ENCODE measurements at places on chromosomes 5 and 9.
A peak's percentile ranks its signal among the peaks of the same experiment; 100 is the strongest.

DNA sequence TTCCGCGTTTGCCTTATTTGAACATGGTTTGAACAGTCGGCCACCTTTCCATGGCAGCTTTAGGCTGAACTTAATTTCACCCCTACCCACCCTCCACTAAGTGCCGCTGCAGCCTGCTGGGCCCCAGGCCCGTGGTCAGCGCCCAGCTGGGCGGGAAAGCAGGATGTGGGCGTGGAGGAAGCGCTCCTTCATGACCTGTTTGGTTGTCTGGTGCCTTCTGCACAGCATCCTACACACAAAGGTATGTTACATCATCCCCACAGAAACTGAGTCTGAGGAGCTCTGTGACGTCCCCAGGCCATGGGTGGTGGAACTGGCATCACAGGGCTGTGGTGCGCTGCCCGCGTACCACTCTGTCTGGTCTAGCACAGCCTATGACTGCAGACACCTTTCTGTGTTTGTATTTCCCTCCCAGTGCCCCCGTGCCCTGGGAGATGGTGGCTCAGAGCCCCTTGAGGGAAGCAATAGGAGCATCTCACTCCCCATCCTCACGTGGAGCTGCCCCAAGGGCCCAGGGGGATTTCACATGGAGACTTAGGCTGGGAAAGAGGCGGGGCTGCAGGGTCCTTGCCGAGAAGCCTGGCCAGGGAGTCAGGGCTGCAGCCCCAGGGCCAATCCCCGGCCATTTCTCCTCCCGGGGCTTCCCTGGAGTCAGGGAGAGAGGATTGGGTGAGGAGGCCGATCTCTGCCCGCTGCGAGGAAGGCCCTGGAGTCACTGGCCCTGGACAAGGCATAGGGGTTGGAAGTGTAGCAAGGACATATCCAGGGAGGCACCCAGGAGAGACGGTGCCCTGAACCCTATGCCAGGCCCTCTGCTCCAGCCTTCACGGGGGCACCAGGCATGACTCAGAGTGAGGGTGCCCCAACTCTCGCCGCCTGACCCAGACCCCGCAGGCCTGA lies 37.5 kb upstream of the SUSD3 start:
- no peak for DNase-seq

- DNase-seq = peak; percentile 75
Observed at GRCh38 chr5:119356612-119357188, 881 bp downstream of the TNFAIP8 start.

GRCh38 chr5:602466-603035 lies 9.6 kb upstream of the CEP72 start:
- no peak for DNase-seq

DNA sequence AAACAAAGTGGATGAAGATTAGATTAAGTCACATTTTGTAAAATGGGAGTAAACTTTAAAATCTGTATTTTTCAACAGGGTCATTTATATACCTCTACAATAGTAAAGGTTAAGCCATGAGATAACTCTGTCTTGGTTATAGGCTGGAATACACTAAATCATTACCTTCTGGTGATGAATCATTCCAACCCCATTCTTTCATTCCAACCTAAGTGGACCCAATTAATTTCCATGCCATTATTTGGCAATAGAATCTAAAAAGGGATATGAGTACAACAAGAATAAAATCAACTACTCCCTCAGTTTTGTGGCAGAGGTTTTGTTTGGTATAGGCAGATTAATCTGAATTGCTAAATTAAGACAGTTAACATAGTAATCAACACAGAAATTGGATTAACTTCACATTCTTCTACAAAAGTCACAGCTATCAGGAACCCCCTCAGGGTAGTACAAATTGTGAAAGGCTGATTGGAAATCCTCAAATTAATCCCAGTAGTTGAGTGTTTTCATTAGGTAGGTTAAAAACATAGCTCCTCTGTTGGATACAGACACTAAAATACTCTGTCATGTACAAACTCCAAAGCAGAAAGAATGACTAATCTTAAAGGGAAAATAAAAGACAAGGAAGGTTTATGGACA lies 54.2 kb downstream of the ELAVL2 start:
- DNase-seq = no peak

DNA sequence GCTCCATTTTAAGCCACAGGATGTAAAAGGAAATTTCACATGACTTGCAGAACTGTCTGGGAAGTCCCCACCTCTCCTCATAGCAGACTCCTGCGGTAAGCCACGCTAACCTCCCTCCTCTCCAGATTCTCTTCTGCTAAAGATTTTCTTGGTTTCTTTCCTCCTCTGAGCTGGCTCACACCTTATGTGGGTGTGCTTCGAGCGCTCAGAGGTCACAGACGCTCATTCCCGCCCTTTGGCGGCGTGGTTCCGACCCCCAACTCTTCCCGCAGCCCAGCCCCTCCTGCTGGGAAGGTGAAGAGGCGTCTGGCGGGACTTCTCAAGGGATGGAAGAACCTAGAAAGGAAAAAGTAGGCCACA lies 32.9 kb upstream of the CDK20 start:
- no peak for DNase-seq

DNA sequence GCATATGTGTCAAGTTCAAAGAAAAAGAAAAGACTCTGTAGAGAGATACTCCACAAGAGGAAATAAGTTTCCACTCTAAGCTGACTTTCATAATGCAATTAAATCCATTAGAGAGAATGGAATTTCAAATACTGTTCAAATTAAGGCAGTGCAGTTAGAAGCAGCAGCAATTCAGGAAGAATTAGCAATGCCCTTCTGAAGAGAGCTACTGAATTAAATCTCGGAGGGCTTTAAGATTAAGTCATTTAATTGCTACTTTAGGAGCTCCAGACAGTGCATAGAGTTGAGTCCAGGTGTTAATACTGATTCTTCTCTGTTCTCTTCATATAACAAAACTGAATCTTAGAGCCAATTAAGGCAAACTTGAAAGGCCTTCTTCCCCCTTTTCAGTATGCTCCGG lies 8.5 kb downstream of the CDH12 start:
- DNase-seq = peak; percentile 51

- no peak for DNase-seq
Observed at GRCh38 chr5:172874647-172875504, 40.8 kb downstream of the ERGIC1 start.

DNA sequence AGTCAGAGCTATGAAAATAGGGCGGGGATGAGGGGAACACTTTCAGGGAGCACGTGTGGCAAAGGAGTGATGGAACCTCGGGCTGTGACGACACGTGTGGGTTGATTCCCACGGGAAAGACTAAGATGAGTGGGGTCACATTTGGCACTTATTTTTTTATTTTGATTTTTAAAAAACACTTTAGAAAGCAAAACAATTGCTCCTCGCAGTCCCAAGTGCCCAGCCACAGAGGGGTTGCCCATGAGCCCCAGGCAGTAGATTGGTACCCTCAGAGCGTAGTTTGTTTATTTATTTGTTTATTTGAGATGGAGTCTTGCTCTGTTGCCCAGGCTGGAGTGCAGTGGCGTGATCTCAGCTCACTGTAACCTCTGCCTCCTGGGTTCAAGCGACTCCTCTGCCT lies 69.7 kb downstream of the WNK2 start:
- no peak for DNase-seq

DNA sequence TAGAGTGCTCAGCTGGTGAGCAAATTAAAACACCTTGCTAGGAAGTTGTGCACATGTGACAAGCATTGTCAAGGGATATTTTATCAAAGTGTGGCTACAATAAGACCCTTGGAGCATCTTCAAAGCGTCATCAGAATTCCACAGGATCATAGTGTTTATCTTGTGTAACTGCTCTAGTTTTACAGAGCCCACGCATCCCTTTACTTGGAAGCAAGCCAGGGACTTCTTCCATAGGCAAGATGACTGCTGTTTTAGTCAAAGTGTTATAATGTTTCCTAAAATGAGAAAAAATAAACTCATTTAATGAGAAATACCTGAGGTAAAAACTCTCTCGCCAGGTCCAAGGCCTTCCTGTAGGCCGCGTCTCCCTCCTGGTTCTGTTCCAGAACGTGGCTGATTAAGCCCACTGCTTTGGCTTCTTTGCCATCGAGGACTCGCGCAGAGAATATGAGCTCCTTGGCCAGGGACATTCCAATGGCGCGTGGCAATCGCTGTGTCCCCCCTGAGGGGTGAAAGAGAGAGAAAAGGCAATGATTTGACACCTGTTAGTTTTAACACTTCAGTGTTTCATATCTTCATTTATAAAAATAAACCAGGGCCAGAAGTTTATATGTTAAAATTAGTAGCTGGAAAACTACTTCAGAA lies 141.1 kb downstream of the AUH start:
- DNase-seq = no peak

DNA sequence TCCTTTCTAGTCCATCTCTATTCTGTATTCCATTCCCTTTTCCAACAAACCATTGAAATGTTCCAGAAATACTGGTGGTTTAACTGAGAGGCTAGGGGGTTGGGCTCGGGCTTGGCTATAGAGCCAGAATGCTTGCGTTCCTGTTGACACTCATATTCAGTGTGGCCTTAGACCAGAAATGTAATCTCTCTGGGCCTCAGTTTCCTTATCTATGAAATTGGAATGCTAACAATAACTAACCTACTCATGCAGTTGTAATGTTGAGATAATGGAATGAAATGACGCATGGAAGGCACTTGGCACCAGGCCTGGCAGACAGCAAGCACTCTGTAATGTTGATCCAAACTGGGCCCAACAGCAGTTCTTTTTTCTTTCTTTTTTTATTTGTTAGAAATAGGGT lies 26.8 kb downstream of the JADE2 start:
- no peak for DNase-seq

- DNase-seq = no peak
Observed at GRCh38 chr9:84828046-84828445, 158.5 kb downstream of the NTRK2 start.

GRCh38 chr5:38258319-38259061 lies at the start of gene EGFLAM:
EGFLAM (plus strand) TSS chr5:38258559; CDS start chr5:38258755, 196 bp downstream.
- peak; percentile 73 for DNase-seq

- no peak for DNase-seq
Observed at GRCh38 chr9:70322096-70322495, 63.3 kb downstream of the SMC5 start.

- no peak for DNase-seq
Observed at GRCh38 chr9:137116728-137117127, 2.2 kb upstream of the DPP7 start.

GRCh38 chr5:5306696-5307095 lies 115.8 kb upstream of the ICE1 start:
- peak; percentile 22 for DNase-seq

- no peak for DNase-seq
Observed at GRCh38 chr5:88502179-88503040, 233.8 kb upstream of the TMEM161B start.

DNA sequence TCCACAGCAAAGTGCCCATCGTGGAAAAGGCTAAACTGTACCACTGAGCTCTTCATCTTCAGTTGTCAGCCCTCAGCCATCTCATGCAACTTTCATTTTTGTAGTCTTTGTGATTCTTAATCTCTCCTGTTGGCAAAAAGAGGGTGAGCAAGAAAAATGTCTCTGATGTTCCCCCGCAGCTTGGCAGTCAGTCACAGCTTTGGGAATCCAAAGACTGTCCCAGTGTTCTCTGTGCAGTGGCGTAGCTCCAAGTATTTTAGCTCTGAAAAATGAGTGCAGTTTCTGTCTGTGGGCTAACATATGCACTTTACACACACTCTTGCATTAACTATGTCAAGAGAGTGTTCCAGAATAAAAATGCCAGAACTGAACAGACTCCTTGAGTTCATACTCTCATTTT lies 372.2 kb downstream of the TMEM232 start:
- no peak for DNase-seq

DNA sequence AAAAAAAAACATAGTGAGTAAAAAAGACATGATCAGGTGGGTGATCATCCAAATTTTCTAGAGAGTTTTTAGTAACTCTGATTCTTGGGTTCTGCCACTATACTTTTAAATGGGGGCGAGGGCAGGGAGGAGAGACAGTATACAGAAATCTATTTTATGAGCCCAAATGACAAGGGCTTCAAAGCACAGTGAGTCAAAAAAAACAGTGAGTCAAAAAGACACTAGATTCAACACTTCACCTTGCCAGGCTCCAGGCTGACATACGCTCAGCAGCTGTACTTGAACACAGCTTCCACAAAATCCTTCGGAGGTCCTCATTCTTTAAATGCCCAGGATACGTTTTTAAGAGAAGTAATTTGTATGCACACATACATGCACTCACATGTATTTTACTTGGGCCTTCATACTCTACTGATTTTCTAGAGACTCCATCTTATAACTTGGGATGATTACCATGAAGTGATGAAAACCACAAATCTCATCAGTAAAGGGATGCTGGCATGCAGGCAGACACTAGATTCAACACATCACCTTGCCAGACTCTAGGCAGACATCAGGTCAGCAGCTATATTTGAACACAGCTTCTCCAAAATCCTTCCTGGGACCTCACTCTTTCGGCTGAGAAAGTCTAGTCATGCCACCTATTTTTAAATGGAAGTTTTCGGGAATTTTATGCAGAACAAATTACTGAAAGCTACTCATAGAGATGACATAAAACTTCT lies 28.8 kb downstream of the NR3C1 start:
- DNase-seq = no peak

- DNase-seq = peak; percentile 31
Observed at GRCh38 chr9:106916466-106917235, 53.7 kb downstream of the ZNF462 start.

DNA sequence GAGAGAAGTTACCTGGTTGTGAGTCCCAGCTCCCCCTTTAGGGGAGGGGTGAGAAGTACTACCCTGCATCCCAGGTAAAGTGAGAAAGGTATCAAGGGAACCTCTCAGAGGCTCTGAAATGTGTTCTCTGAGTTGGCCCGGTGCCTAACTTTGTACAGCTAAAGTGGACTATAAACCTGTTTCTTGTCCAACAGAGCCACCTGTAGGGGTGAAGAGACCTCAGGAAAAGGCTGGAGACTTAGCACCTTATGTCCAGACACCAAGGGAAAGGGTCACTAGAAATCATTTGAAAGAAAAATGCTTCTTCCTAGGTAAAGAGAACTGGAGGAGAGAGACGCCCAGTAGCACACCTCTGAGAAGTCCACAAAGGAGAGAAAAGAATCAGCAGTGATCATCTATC lies 108.3 kb upstream of the KIF2A start:
- DNase-seq = no peak

- DNase-seq = peak; percentile 47
Observed at GRCh38 chr9:124330011-124330697, 72.4 kb downstream of the NEK6 start.

DNA sequence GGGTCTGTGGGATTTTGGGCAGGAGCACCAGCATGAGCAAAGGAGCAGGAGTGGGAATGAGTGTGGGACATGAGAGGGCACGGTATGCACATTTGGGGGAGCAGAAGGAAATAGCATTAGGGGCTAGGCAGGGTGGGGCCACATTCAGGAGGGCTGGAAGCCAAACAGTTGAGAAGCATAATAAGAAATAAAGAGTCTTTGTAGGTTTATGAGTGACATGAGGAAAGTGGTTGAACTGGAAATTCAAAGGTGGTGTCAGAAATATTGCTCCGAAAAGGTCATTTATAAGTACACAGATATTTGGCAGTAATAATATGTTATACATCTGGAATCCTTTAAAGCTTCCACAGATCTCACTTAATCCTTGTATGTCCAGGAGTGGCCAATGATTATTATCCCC lies 26.4 kb downstream of the ARHGEF28 start:
- no peak for DNase-seq

GRCh38 chr5:81191726-81192372 lies 41.3 kb upstream of the CKMT2 start:
- no peak for DNase-seq

- DNase-seq = no peak
Observed at GRCh38 chr9:886886-887285, 45.4 kb downstream of the DMRT1 start.
